NCI-H774 (cell line): ENCODE measurements at places on chromosomes 7 and 10.

GRCh38 chr10:51892965-51893658 is 193.7 kb upstream of the CSTF2T start:
- no peak for DNase-seq

- no peak for DNase-seq
Measured at GRCh38 chr7:151999424-152000090, 25.9 kb upstream of the GALNT11 start.

DNA sequence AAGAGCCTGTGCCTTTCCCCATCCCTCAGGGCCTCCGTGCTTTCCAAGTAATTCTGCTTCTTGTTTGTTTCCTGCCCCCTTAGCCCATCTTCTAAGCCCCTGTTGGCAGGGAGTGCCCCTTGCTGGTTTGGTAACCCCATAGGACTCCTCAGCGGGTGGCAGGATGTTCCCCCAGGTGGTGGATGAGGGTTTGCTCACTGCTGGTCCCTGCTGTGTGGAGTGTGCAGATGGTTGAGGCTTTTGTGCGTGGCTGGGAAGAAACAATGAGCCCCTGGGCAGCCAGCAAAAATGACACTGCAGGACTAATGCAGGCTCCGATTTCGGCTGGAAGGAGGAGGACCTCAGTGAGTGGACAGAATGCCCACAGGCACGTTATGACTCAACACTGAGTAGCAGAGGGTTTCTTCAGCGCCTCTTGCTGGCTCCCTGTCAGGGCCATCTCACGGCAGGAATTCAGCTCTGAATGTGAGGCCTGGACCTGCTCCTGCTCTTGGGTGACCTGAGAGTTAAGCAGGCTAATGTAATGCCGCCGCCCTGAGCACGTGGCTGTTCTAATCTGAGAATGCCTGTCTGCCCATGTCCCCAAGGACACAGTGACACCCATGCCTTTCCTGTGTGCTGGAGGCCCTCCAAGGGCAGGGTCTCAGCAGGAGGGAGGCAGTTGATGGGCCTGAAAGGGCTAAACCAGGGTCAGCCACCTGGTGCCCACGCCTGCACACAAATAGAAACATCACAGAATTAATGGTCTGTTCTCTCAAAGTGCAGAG is 16.6 kb downstream of the BAG3 start:
- DNase-seq = no peak

DNA sequence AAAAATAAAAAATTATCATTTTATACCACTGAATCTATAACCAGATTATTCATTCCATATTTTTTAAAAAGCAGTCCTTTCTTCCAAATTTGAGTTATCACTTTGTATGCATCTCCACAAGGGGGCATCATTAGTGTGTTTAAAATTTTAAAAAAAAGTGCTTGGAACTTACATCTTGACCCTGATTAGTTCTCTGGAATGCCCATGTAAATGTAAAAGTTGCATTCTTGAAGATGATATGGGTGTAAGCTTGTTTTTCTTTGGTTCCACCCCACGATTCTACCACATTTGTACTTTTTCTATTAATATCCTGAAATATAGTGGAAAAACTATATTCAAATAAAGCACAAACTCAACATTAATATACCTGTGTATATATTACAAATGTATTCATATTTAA is 144.9 kb downstream of the ELAPOR2 start:
- no peak for DNase-seq

DNA sequence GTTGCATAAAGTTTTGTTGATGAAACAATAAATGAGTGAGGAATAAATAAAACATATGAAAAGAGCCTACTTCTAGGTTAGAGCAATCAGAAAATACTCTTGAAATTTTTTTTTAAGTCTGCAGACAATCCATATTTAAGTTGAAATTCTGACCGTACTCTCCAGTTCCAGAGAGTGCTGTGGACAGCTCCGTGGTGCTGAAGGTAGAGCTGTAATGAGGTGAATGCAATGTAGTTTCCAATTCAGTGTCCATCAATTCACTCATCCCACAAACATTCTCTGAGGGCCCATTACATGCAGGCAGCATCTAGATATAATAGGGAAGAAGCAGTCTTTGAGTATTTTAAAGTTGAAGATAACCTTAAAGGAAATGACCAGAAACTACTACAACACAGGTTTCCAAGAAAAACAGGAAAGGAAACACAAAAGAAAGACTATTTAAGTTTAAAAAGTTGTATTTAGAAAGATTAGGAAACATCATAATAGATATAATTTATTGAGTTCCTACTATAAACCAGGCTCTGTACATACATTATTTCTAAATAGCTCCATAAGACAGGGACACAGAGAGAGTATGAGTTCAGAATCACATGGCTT is 44.0 kb upstream of the CRTAC1 start:
- no peak for DNase-seq

- peak; percentile 20 for DNase-seq
Measured at GRCh38 chr10:58531084-58531695, 18.5 kb downstream of the BICC1 start.

DNA sequence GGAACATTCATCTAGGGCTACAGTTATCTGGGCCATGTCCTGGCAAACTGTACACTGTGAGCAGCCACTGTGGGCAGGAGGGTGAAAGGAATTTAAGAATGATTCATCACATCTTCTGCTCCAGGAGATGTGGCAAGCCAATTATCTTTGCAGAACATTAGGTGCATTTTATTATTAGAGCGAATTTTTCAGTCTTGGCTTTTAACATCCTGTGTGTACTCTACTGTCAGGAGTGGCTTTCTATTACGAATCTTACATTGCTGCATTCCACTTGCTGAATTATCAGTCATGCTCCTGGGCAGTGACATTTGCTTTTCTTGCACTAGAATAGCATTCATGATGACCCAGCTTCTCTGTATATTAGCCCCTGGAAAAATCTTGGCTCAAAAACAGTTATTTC is 109.2 kb upstream of the TARP start:
- no peak for DNase-seq

DNA sequence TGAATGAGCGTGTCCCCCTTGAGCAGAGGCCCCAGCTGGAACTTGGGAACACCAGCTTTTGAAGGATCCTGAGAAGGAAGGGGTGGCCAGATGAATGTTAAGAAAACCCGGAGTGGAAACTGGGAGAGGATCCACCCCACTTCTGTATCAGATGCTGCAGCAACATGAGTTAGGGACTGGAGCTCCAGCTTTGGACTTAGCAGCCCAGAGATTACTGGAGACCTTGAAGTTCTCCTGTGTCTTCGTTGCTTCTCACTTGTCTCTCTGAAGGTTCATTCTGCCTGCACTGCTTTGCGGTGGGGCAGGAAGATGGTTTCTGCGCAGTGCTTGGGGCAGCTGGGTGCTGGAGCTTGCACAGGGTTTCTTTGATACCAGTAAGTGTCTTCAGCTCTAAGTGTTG is 9.3 kb downstream of the TMEM248 start:
- DNase-seq = no peak

- DNase-seq = no peak
Measured at GRCh38 chr7:138625084-138625848, 75.9 kb downstream of the SVOPL start.

GRCh38 chr10:101358706-101359300 is 4.8 kb downstream of the BTRC start:
- DNase-seq = no peak

- DNase-seq = no peak
Measured at GRCh38 chr7:3039787-3040186, 3.9 kb downstream of the CARD11 start.

GRCh38 chr10:68543004-68543918 is 15.9 kb upstream of the SLC25A16 start:
- DNase-seq = no peak

GRCh38 chr10:43707770-43708169 is 59.1 kb upstream of the ZNF32 start:
- no peak for DNase-seq

DNA sequence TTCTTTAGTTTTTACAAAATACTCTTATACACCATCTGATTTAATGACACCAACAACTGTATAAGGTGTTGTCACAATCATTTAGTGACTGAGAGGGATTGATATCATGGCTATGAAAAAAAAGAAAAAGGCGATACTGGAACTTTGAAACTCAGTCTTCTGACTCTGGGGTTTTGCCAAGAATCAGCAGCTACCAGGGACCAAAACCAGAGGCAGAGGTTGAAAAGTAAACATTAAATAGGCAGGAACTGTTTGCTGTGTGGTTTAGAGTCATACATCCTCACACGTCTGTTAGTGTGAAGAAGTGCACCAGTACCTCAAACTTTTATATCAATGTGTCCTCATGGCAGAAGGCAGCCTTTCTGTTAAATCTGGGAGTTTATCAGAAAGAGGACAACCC is 19.9 kb upstream of the GGCT start:
- peak; percentile 22 for DNase-seq

DNA sequence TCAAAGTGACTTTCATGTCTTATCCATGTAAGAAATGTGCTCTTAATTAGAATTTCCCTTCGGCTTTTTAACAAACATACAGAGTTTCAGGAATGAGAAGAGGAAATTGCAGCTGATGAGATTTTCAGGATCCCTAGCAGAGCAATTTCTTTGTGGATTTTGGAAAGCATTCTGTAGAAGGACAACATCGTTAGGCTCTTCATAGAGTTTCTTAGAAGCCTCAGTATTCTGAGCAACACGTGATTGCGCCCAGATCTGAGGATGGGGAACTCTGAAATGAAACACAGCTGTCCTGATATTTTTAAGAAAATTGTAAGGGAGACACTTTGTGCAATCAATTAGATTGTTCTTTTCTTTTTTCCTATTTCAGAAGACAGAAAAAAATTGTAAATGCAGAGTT is 85.8 kb downstream of the LHFPL3 start:
- DNase-seq = no peak

DNA sequence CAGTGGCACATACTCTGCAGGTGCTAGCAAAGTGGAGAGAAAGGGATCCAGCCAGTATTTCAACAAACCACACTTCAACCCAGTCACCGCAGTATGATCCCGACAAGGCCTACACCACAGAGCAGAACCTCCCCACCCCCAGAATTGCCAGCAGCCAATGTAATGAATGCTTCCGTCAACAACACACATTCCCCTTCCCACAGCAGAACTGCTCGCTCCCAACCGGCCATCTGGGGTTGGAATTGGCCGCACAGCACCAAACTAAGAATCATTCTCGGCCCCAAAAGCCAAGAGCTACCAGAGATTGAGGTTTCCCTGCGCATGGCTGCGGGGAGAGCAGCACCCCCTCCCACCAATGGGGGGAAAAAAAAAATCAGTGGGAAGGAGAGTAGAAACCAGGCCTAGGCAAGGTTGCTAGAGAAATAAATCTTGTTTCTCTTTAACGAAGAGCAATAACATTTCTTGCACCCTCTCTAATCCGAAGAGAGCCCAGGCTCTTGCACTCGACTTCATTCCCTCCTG is 1.1 kb downstream of the WASL start:
- DNase-seq = peak; percentile 26

DNA sequence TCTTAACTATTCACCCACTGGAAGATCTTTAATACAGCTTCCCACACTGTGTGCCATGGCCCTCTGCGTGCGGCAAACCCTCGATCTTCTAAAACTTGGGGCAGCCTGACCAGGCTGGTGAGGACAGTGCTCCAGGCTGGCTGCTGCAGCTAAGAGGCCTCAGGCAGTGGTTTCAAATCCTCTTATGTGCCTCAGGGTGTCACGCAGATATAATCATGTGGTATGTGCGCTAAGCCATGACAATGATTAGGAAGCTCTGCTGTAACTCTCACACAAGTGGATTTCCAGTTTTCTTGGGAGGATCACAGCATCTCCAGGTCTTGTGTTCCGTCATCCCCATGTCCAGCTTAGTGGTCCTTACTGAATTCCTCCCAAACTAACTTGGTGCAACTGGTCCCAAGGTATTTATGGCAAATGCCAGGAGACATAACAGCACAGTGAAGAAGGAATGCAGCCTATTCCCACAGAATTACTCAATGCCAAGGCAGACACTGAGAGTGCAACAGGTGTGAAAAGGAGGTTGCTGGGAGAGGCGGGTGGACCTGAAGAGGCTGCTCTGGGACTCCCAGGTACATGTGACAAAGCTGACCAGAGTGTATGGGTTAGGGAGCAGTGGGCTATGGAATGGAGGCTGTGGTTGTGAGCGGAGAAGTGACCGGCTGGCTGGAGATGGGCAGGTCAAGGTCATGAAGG is 2.3 kb downstream of the HPS1 start:
- no peak for DNase-seq

GRCh38 chr7:426510-426909 is 93.1 kb downstream of the PDGFA start:
- no peak for DNase-seq

DNA sequence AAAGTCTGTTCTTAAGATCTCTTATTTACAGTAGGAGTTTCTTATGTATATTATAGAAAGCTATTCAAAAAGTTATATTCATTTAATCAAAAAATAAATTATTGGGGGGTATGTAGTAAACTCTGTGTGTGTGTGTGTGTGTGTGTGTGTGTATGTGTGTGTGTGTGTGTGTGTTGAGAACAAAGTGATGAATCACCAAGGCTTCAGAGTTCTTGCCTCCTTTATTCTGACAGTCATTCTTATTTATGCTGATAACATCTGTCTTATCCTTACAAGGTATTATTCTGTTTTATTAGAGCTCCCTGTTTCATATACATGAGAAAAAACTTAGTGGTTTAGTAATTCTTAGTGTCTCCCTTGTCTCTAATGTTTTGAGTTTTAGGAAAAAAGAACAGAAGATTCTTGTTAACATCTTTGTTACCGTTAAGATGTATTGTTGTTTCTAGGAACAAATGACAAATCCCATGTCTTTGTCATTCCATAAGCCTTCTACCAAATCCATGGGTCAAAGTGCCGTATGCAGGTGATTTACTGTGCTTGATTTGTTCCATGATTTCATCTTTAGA is 424.0 kb downstream of the EXOC4 start:
- DNase-seq = no peak

GRCh38 chr7:10657201-10657600 is 316.5 kb upstream of the PHF14 start:
- no peak for DNase-seq

GRCh38 chr10:115937768-115938056 is 335.3 kb downstream of the GFRA1 start:
- peak; percentile 26 for DNase-seq

- no peak for DNase-seq
Measured at GRCh38 chr10:24331457-24331856, 122.5 kb downstream of the KIAA1217 start.

DNA sequence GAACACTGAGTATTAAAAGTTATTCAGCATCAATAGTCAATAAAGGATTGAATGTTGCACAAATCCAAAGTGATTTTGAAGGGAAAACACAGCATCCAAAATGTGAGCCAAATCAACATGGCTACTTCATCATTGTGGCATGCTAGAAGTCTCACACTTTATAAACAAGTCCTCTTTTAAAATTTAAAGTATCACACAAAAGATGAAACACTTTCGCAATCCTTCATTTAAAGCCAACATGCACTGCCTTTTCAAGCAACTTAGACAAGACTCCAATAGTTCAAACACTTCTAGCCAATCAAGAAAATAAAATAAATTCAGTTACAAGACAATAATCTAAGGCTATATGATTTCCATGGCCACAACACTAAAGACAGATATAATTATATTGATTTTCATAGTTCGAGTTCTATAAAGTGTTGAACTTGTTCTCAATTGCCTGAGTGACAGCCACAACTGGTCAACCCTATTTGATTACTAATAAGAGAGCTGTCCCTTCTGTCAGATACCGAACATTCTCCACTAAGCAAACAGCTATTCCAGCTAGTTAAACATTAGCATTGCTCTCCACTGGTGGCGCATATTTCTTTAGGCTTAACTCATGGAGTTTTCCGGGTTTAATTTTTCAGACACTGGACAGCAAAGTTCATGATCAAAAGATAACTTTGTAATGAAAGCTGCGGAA is 8.3 kb downstream of the EBF3 start:
- no peak for DNase-seq
